ENCODE measurements at places on chromosomes 2 and 18. TPM values are rescaled to one million over a fixed set of nuclear protein-coding genes. Genes with fewer than 3 reads are reported as not detected.

The CNDP2 gene
- 63.0 TPM for polyA plus RNA-seq

The FBXO36 gene
- 2.3 TPM for polyA plus RNA-seq

The MYCN gene
- 8.2 TPM for polyA plus RNA-seq

The ST8SIA5 gene
- 6.1 TPM for polyA plus RNA-seq

The ELMOD3 gene
- 13.4 TPM for polyA plus RNA-seq

The GPR75 gene
- polyA plus RNA-seq: 3.0 TPM

The UGT1A3 gene
- polyA plus RNA-seq: not detected

The CTAGE1 gene
- polyA plus RNA-seq: not detected

The AQP12B gene
- 0.74 TPM for polyA plus RNA-seq

The IRS1 gene
- 16.1 TPM for polyA plus RNA-seq

The IHH gene
- not detected for polyA plus RNA-seq

The TUBA3E gene
- not detected for polyA plus RNA-seq

The KIF3C gene
- 8.1 TPM for polyA plus RNA-seq

The LINC00305 gene
- polyA plus RNA-seq: not detected

The FRZB gene
- polyA plus RNA-seq: 40.9 TPM

The NTSR2 gene
- polyA plus RNA-seq: not detected

The FHOD3 gene
- polyA plus RNA-seq: 23.8 TPM

The PARD6G gene
- polyA plus RNA-seq: 6.1 TPM

The RUFY4 gene
- 0.07 TPM for polyA plus RNA-seq

The ANKRD30B gene
- not detected for polyA plus RNA-seq

The TET3 gene
- 7.6 TPM for polyA plus RNA-seq

The KANSL3 gene
- 34.7 TPM for polyA plus RNA-seq

The RNF125 gene
- 13.0 TPM for polyA plus RNA-seq

The COLEC12 gene
- 82.8 TPM for polyA plus RNA-seq

The THOC1 gene
- polyA plus RNA-seq: 37.7 TPM

The TFPI gene
- 54.9 TPM for polyA plus RNA-seq

The LIMS3 gene
- 3.2 TPM for polyA plus RNA-seq

The ERMN gene
- polyA plus RNA-seq: 0.28 TPM

The MERTK gene
- 5.6 TPM for polyA plus RNA-seq

Data from muscle of back (tissue), 13 donors.